ENCODE measurements at places on chromosomes 6 and 20.

DNA sequence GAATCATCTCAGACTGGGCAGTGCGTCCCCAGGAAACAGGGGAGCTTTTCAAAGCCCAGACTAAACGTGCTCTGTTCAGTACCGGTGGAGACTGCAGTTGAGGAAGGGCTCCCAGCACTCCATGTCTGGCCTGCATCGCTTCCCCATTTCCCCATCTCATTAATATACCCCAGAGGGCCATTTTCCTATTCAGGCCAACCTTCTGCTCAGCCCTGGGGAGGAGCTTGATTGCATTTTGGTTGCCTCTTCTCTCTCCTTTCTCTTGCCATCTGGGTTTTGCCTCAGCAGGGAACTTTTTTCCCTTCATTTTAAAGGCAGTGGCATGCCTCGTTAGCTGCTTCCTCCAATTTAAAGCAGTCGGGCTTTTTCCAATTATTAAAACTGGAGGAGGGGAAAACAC is 394.3 kb upstream of the SOX4 start:
- no peak for DNase-seq

GRCh38 chr6:89536231-89536630 is 102.3 kb downstream of the LYRM2 start:
- DNase-seq: no peak

GRCh38 chr6:9834233-9834632 is 580.6 kb downstream of the TFAP2A start:
- no peak for DNase-seq

DNA sequence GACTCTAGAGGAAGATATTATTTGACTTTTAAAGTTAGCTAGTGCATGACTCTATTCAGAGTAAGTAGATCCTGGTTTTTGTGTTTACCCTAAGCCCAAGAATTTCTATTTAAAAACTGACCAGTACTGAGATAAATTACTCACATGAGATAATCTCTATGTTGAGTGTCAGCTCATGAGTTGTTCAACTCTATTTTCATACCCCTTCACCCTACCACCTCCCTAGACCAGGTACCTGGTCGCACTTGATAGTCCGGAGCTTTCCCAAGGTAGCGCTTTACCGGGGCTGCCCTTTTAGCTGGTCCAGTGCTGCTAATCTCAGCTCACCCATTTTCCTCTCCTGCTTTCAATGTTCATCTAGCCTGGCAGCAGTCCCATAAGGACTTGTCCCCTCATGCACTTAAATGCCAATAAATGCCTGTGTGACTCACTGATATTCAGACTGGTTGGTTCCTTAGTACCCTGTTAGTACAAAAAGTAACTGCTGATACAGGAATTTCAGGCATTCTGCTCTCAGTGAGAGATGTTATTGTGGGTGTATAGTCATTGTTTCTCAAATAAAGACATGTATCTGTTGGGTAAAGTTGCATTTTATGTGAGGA is 503.9 kb downstream of the ADGRB3 start:
- no peak for DNase-seq

DNA sequence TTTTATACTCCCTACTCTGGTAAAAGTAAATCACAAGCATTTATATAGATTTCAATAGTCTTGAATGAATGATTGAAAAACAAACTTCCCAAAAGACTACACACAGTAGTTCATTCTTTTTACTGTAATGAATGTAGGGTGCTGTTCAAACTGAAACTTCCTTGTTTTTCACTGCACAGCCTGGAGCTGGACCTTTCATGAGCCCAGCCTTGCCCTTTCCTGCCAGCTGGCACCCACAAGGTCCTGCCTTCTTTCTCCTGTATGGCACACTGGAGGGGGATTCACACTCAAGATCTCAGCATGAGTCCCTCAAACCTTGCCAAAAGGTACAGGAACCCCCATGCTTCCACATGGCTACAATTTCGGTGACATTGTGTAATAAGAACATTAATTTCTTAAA is 50.9 kb downstream of the COL12A1 start:
- DNase-seq: no peak

GRCh38 chr20:33900521-33901131 is 89.5 kb downstream of the CHMP4B start:
- DNase-seq: no peak

- DNase-seq: no peak
Observed at GRCh38 chr6:45681860-45682511, 304.3 kb upstream of the SUPT3H start.
